ENCODE measurements at places on chromosomes 1 and 21. TPM values are rescaled to one million over a fixed set of nuclear protein-coding genes. Genes with fewer than 3 reads are reported as not detected.

DNA sequence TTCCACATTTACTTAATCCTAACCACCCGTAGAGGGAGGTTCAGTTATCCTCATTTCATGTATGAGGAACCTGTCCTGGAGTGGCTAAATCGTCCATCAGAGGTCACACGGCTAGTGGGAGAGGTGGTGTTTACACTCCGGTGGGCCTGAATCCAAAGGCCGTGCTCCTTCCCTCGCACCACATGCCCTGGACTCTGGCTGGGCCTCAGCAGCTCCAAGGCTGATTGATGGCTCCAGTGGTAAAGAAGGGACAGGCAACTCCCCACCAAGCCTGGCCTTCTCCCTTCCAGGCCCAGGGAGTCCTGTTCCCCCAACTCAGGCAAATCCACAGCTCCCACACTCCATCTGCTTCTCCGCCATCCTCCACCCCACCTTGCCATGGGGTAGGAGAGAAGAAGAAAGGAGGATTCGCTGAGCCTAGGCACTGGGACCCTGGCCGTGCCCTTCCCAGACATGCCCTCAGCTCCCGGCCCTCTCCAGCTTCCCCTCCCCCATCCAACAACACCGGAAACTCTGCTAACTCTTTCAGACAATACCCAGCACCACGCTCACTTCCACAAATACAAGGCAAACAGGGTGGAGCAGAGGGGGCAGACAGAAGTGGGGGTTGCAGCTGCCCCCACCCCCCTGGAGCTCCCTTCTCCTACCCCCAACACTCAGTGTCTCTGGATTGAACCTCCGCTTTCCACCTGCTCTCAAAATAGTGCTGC is 10.9 kb downstream of the ARHGEF2 start:
- no peaks in the 10 kb centered on the region for H3K27me3 ChIP-seq
- DNase-seq = no peak
- H3K4me3 ChIP-seq = peak overlapping the region; percentile 44
- H3K36me3 ChIP-seq = peaks cover 4% of the 10 kb centered on the region

SMCP gene
- not detected for total RNA-seq

- peak overlapping the region; percentile 55 for H3K4me3 ChIP-seq
- DNase-seq = no peak
- no peak overlapping the region for H3K27ac ChIP-seq
- peaks cover 3% of the 10 kb centered on the region for H3K36me3 ChIP-seq
- H3K4me1 ChIP-seq = no peaks in the 10 kb centered on the region
Measured at GRCh38 chr1:34885405-34886247, 26.1 kb upstream of the SMIM12 start.

TNFRSF14 gene
- total RNA-seq = 8.5 TPM

DNA sequence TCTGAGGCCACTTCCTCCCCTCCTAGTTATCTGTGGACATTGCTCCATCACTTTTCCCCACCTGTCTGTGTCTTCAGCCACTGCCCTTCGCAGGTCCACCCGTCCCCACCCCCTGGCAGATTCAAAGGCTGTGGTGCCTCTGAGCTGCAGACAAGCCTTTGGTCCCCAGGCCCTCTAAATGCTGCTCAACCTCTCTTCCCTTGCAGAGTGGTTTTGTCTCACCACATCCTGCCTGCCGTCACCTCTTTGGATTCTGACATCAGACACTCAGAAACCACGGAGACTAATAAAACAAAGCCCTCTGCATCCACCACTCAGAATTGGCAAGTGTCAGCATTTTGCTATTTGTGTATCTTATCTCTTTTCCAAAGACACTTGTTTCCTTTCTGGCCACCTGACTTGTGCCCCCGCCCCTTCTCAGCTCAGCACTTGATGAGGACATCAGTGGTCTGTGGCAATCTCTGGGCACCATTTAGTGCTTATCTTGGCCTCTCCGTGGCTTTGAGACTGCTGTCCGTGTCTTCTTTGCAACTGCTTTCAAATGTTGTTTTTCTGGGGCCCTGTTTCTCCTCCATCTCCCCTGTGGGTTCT is 7.7 kb downstream of the CNIH3 start:
- H3K36me3 ChIP-seq = no peaks in the 10 kb centered on the region
- H3K27me3 ChIP-seq = peaks cover 68% of the 10 kb centered on the region
- peaks cover 9% of the 10 kb centered on the region for H3K4me1 ChIP-seq
- no peak for DNase-seq
- H3K27ac ChIP-seq = peak overlapping the region; percentile 66
- no peak overlapping the region for H3K4me3 ChIP-seq

ARID1A gene
- total RNA-seq = 121 TPM

HES2 gene
- total RNA-seq = 5.9 TPM

GRCh38 chr1:84936116-84936810 is 43.3 kb upstream of the LPAR3 start:
- no peak overlapping the region for H3K4me3 ChIP-seq
- H3K27ac ChIP-seq = no peak overlapping the region
- H3K27me3 ChIP-seq = no peaks in the 10 kb centered on the region
- peaks cover 12% of the 10 kb centered on the region for H3K4me1 ChIP-seq
- no peaks in the 10 kb centered on the region for H3K36me3 ChIP-seq

GPR161 gene
- 32.6 TPM for total RNA-seq

FCRL2 gene
- not detected for total RNA-seq

DNA sequence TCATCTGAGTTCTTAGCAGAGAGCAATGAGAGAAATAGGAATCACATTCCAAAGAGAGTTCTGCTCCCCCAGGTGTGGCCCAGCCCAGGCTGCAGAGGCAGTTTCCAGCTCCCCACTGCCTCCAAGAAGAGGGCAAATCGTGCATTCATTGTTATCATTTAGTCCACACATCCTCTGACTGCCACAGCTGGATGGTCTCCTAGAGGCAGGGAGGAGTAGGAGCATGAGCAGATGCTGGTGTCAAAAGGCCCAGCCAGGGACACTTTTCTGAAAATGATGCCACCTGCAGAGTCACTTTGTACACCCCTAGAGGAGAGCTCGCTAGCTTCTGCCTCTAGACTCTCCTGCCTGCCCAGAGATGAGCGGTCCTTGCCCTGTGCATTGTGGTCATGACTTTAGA is 33.6 kb upstream of the GNPAT start:
- H3K27ac ChIP-seq = no peak overlapping the region
- no peak overlapping the region for H3K4me3 ChIP-seq
- DNase-seq = no peak
- peaks cover 5% of the 10 kb centered on the region for H3K4me1 ChIP-seq
- peaks cover 19% of the 10 kb centered on the region for H3K27me3 ChIP-seq

THEM5 gene
- total RNA-seq = not detected

ERICH3 gene
- 0.29 TPM for total RNA-seq

- H3K4me3 ChIP-seq = no peak overlapping the region
- no peak for DNase-seq
- H3K27me3 ChIP-seq = peaks cover 16% of the 10 kb centered on the region
- no peak overlapping the region for H3K27ac ChIP-seq
- H3K4me1 ChIP-seq = peaks cover 4% of the 10 kb centered on the region
- no peaks in the 10 kb centered on the region for H3K36me3 ChIP-seq
Measured at GRCh38 chr1:6040861-6041415, 4.8 kb upstream of the KCNAB2 start.

GRCh38 chr21:40685141-40685540 is 161.8 kb downstream of the DSCAM start:
- H3K36me3 ChIP-seq = no peaks in the 10 kb centered on the region
- H3K27me3 ChIP-seq = no peaks in the 10 kb centered on the region

DNA sequence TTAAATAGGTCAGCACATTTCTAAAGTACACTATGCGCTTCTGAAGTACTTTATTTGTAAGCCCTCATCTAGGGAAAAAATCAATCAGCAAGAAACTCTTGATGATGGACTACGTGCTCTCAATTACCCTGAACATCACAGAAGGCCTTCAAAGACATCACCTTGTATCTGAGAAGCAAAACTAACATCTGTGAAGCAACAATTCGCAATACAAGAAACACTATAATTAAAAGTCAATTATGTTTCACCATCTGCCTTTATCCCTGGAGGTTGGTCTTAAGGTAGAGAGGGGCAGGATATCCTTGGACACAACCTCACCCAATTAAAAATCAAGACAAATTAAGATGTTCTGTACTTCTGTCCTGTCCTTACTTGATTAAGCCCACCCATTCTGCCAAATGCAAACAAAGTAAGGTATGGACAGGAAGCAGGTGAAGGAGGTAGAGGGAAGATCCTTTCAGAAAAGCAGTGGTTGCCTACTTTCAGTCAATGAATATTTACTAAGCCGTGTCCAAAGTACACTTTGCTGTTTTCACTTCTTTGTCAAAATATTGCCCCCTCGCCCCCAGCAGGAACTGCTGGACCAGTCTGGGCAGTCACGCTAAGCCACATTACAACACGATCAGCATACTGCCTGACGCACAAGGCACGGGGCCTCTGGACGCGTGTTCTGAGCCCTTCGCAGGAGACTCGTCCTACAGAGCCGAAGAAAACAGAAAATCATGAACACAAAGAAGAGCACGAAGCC is 887 bp downstream of the SLC19A2 start:
- H3K27me3 ChIP-seq = no peaks in the 10 kb centered on the region
- peak overlapping the region; percentile 99 for H3K4me3 ChIP-seq
- no peak for DNase-seq

DNA sequence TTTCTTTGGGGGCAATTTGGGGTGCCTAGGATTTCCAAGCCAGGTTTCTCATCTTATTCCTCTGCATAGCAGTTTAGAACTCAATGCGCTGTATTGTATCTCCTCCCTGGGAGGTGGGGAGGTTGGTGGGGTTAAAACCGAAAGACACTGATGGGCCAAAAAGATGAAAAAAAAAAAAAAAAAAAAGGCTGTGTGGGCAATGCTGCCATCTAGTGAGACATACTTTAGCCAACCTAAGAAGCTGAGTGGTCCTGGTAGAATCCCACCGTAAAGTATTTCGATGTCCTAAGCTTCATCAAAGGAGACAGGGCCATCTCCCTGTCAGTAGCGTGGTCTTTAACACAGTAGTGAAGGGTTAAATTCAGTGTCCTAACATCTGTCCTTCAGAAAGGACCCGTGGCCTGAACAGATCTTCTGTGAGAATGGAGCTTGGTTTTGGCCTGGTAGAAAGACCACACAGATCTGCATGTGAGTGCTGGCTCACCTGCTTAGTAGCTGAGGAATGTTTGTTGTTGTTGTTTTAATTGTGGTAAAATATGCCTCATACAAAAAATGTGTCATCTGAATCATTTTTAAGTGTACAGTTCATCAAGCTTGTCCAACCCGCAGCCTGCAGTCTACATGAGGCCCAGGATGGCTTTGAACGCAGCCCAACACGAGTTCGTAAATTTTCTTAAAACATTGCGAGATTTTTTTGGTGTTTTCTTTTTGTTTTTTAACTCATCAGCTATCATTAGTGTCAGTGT is 226.2 kb downstream of the KIF26B start:
- no peak for DNase-seq
- peaks cover 11% of the 10 kb centered on the region for H3K36me3 ChIP-seq
- no peak overlapping the region for H3K27ac ChIP-seq
- no peak overlapping the region for H3K4me3 ChIP-seq

DNA sequence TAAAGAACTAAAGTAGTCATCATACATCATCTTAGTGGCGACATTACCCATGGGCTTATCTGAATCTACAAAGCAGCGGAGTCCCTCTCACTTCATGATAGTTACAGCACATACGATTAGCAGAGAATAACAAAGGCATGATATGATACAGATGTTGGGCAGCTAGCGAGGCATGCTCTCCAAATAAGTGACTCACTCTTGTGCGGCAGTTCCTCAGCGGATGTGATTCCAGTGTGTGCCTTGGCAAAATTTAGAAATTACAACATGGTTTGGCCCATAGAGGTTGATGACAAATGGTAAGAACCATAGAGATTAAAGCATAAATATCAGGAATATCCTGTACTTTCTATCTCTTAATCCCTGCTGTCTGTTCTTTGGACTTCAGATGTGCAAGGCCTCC is 48.1 kb upstream of the PAXBP1 start:
- no peak overlapping the region for H3K27ac ChIP-seq
- no peaks in the 10 kb centered on the region for H3K36me3 ChIP-seq
- no peak for DNase-seq

DNA sequence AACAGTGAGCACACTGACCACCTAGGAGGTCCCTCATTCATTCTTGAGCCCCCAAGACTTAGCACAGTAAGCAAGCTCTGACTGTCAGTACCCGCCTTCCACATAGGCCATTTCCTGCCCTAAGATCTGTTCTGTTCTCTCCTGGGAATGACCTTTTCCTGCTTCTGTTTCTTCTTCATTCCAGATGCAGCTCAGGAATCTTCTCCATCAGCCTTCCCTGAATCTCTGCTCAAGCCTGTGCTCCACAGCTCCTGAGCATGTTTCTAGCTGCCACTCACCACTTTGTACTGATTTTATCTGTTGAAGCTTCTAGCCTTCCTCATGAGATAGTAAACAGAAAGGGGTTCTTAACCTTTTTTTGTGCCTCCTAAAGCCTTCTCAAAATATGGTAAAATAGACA is 56.6 kb downstream of the ZNF281 start:
- DNase-seq = no peak
- H3K4me3 ChIP-seq = no peak overlapping the region
- H3K36me3 ChIP-seq = no peaks in the 10 kb centered on the region
- peaks cover 8% of the 10 kb centered on the region for H3K4me1 ChIP-seq
- H3K27me3 ChIP-seq = no peaks in the 10 kb centered on the region

DNA sequence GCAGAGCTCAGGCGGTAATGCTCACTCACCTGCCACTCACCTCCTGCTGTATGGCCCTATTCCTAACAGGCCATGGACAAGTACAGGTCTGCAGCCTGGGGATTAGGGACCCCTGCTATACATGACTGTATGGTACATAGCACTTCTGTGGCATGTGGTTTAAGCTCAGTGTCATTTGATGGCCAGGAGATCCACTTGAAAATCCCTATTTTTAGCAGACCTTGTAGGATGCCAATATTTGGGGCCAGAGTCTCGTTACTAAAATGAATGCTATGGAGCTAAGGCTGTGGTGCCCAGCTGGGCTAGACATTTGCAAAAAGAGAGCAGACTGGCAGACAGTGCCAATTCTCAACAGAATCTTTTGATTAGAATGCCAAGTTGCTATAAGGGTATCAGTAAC is 1.7 kb upstream of the ANGPTL7 start:
- no peak overlapping the region for H3K27ac ChIP-seq
- H3K27me3 ChIP-seq = no peaks in the 10 kb centered on the region
- H3K4me1 ChIP-seq = no peaks in the 10 kb centered on the region
- H3K36me3 ChIP-seq = peaks cover 7% of the 10 kb centered on the region
- DNase-seq = no peak

CLEC20A gene
- not detected for total RNA-seq

TDRD10 gene
- not detected for total RNA-seq

KRTAP10-7 gene
- total RNA-seq = not detected

RGS1 gene
- total RNA-seq = 1.1 TPM

GRCh38 chr1:100362821-100363466 is 10.6 kb downstream of the CDC14A start:
- no peaks in the 10 kb centered on the region for H3K27me3 ChIP-seq
- no peak for DNase-seq
- no peak overlapping the region for H3K4me3 ChIP-seq
- no peak overlapping the region for H3K27ac ChIP-seq
- H3K4me1 ChIP-seq = peaks cover 30% of the 10 kb centered on the region
- H3K36me3 ChIP-seq = peaks cover 22% of the 10 kb centered on the region

CLIC6 gene
- 6.2 TPM for total RNA-seq

All from type B pancreatic cell (in vitro differentiated cells).